Glomerular endothelial cell (primary cell): ENCODE measurements at places on chromosomes 5 and 9.

DNA sequence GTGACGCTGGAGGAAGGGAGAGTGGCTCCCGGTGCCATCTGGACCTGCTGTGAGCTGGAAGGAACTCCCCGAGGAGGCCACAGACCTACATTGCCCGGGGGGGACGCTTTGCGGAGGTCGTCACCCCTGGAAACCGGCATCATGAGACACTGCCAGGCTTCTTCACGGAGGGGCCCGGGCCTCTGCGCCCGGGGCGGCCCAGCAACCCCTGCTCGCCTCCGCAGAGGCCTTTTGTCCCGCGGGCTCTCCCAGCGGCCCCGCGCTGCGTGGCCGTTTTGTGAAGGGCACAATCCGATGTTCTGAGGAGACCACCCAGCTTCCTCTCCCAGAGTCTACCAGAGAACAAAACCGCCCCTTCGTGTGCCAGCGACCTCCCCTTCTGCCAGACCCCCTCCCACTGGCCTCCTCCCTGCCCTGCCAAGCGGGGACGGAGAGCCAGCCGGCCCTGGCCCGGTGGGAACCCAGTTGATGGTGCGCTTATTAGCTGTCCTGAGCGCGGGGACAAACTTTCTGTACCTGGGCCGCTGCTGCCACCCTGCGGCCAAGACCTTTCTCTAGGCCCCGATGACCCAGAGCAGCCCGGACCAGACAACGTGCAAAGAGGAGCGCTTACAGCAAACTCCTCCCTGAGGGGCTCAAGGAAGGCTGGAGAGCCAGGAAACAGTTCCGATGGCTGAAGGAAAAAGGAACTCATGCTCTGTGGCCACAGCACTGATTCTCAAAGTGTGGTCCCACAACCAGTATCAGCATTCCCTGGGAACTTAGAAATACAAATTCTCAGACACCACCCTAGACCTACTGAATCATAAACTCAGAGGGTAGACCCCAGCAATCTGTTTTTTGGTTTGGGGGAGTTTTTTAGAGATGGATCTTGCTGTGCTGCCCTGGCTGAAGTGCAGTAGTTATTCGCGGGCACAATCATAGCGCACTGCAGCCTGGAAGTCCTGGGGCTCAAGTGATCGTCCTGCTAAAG is 86.7 kb downstream of the SLC1A3 start:
- no peak for DNase-seq

- DNase-seq: no peak
Measured at GRCh38 chr5:100275631-100276030, 259.5 kb upstream of the FAM174A start.

DNA sequence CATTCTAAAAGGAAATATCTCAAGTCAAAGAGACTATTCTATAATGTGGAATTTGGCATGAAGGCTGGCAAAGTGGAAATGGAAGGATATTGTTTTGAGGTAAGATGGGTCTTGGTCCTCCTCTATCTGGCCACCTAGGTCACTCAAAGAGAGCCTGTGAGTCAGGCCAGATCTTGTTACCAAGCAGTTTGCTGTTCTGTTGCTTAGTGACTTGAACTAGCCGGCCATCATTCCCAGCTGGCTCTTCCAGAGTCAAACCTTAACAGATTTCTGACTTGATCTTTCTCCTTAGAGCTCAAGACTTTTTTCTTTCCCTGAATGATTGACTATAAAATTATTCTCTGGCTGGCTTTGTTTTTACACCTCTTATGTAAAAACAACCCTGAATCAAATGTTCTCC is 136.1 kb downstream of the PDE4D start:
- DNase-seq: no peak

DNA sequence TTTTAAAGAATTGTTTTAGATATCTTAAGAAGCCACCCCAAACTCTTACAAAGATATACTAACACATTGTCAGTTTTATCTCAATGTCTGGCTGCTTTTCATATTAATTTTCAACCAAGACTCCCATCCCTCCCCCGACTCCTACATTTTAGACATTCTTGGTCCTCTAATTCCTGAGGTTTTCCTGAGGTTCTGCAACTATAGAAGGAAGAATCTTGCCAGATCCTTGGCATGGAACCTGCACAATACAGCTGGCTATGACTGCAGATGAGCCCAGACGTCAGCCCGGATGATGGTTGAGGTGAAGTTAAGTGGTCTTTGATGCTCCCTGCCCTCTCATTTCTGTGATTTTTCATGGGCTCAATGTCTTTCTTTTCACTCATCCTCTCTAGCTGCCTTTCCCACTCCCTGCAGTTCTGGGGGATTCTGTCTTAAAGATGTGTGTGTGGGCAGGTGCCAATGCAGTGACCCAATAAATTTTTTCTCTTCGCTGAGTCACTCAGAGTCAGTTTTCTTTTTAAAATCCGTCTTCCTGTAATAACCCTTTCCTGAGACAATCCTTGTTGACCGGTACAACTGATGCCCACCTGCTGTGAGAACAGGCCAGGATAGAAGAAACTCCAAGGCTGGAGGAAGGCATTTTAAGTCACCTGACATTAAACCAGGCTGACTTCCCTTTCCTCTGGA is 237.8 kb upstream of the GAS1 start:
- no peak for DNase-seq

DNA sequence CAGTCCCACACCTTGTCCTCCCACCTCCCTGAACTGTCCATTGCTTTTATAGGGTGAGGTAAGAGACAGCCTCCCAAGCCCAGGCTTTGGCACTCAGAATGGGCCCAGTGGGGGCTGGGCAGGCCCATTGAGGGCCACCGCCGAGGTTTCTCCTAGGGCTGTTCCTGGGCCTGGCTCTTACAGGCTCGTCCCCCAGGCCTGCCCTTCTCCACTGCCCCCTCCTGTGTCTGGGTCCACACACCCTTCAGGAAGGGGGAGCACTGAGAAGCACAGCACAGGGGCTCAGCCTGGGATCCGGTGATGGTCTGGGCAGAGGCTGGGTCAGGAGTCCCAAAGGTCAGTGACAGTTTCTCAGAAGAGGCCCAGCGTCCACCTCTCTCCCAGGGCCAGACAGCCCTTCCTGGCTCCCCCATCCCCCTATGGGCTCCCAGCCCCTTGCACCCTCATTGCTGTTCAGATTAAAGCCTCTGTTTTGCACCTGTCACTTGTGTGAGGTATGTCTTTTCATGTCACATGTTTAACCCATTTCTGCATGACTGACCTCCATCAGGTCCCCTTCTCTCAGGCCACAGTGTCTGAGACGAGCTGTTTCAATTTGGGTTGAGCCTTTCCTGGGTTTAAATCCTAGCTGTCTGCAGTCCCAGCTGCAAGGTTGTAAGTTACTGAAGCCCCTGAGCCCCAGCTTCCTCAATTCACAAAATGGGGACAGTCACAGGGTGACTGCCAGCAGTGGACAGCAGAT is 29.4 kb downstream of the IER5L start:
- no peak for DNase-seq

DNA sequence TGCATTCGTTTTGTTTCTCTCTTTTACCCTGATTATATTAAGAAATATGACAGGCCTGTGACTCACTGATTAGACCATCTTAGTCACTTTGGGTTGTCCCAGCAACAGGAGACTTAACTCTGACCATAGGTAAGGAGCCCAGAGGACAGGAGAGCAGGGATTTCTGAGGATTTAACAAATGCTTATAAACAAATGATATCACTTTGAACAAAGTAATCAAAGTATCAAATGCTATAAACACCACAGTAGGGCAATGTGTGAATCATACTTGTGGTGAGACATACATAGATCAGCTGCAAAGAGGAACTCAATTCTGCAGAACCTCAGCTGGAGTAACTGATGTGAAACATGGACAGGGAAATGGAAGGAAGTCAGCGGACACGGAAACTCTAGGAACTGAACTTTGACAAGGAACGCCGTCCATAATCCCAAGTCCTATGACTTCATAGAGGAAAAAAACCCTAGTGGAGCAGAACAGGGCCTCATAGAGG is 190.6 kb upstream of the MSX2 start:
- no peak for DNase-seq

DNA sequence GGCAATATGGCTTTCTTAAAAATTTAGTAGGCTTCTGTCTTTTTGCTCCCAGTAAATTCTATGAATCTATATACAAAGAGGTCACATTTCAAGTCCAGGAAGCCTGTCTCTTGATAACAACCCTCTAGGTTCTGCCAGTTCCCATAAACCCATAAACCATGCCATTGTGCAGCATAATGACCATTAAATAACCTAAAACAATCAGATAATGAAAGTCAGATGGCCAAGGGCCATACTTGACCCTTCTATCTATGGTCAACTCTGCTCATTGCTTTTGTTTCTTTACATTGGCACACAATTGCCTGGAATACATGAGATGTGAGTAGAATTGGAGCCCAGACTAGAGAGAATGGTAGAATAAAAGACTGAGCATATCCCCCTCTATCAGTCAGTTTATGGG is 305.4 kb upstream of the KIF2A start:
- DNase-seq: no peak

DNA sequence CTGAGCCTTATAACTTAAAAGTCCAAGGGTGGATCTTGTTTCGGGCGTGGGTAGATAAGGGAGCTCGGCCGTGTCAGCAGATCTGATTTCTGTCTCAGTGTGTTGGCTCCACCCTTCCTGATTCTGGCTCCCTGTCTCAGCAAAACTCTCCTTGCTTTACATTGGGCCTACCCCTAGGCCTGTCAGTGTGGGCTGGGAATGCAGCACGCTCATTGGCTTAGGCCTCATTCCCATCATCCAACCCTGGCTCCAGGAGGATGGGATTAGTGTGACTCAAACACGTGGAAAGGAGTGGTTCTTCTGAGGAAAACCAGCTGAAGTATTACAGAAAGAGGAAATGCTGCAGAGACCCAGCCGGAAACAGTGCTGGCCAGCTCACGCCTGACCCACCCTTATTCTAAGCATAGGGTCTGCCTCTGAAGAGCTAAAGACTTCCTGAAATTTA is 59.9 kb downstream of the ZFAND5 start:
- DNase-seq: peak; percentile 75

DNA sequence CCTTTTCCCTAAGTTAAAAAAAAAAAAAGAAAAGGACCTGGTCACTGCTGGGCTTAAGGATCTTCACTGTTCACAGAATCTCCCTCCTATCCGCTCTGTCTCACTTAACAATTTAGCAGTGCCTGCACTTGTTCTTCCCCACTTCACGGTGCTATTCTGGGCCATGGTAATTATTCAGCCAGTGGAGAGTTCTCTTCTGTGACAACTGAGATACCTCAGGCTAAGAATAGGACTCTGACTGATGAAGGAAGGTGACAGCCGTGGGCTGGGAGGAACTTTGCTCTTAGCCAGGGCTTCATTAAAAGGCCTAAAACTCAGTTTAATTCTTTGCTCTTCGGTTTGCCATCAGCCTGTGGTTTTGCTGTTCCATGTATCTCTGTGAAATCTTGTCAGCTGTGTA is 51.9 kb upstream of the ENTREP1 start:
- no peak for DNase-seq

GRCh38 chr5:14247054-14247386 is 103.9 kb downstream of the TRIO start:
- DNase-seq: no peak

DNA sequence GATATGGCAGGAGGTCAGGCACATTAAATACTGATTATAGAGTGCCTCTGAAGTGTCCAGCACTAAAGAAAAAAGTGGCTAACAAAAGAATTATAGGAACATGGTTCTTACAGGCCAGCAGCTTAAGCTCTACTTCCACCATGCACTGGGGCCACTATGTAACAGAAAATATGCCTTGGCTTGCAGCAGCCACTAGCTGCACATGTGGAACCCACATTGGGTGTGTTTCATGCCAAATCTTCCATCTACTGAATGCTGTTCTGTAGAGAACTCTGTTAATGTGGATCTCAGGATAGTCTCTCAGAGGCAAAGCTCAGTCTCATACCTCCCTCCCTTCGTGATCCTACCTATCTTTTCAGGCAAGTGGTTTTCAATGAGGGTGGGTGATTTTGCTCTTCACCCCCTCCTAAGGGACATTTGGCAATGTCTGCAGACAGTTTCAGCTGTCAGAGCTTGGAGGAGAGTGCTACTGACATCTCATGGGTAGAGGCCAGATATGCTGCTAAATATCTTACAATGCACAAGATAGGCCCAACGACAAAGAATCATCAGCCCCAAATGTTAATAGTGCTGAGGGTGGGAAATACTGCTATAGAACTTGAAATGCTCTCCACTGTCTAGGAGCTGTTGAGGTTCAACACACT is 218.9 kb downstream of the TARS1 start:
- no peak for DNase-seq

DNA sequence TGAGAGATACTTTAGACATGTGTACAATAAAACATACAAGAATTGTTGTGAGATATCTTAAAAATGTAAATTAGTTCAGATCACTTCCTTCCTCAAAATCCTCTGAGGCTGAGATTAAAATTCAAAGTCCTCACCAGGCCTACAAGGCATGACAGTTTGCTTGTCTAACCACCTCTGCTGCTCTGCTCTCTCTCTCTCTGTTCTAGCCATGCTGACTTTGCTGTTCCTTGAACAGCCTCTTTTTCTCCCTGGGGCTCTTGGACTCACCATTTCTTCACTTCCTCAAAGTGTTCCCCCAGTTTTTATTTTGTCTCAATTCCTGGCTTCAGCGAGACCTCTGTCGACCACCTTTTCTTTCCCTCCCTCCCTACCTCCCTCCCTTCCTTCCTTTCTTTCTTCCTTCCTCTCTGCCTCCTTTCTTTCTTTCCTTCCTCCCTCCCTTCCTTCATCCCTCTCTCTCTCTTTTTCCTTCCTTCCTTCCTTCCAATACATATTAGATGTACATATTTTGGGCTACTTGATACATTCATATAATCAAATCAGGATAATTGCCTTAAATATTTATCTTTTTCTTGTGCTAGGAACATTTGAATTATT is 27.0 kb downstream of the CATSPER3 start:
- no peak for DNase-seq

DNA sequence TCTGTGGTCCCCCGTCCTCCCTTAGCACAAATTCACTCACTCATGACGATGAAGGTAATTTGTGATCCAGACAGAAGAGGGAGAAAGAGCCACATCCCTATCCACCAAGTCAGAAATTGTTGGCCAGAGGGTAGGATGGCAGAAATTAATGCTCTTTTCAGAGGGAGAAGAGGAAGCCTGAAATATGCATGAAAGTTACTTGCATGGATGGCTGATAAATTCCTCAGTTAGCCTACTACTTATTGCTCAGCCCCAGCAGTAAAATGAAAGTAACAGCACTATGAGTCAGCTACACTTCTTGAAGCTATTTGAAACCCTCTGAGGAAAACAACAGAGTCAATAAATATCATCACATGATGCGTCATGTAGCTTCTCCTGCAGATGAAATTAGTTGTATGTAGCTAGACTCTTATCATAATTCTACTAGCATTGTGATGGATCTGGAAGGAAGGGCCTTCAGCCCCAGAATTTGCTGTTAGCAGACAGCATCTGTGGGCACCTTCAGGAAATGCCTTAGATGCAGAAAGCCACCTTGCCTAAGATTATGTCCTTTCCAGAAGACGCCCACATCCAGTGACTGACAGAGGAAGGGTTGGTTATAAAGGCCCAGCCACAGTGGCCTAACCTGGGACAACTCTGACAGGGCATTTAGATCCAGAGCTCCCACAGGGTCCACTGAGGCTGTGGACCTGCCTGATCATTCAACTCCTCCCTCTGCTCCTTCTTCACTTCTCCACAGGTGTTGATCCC is 81.2 kb upstream of the CCDC112 start:
- DNase-seq: no peak

GRCh38 chr5:115196161-115196560 is 26.5 kb upstream of the TRIM36 start:
- DNase-seq: no peak

GRCh38 chr9:135049460-135049859 is 38.0 kb upstream of the OLFM1 start:
- no peak for DNase-seq
